D341Med (cell line): ENCODE measurements at places on chromosomes 4 and X.

DNA sequence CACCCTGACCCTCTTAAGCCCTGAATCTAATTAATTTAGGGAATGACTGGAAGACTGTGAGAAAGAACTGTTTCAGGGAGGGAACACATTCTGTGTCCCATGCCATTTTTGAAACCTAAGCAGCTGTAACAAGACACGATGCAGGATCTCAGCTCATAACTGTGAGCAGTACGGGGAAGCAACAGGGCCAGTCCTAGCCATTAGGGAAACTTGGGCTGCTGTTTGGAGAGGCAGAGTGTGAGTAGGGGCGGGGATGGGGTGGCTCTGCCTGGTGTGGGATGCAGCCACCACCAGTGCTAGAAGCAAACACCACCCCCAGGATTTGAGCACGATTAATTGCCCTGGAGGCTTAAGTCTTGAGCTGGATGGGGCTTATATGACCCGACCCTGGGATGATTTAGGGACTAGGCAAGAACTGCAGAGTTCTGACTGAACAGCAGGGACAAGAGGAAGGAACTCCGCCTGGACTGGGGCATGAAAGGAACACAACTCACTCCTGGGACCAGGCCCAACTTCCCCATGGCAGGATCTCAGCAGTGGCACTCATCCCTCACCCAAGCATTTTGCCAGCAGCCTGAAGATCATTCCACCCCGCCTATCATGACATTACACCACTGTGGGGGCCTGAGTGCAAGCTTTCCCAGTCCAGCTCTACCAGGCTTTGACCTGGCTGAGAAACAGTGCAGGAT, 43.1 kb downstream of the ATRX start:
- DNase-seq, result peak; percentile 41

- no peak for DNase-seq
Observed at GRCh38 chrX:63012574-63012973, 338.6 kb downstream of the SPIN4 start.

DNA sequence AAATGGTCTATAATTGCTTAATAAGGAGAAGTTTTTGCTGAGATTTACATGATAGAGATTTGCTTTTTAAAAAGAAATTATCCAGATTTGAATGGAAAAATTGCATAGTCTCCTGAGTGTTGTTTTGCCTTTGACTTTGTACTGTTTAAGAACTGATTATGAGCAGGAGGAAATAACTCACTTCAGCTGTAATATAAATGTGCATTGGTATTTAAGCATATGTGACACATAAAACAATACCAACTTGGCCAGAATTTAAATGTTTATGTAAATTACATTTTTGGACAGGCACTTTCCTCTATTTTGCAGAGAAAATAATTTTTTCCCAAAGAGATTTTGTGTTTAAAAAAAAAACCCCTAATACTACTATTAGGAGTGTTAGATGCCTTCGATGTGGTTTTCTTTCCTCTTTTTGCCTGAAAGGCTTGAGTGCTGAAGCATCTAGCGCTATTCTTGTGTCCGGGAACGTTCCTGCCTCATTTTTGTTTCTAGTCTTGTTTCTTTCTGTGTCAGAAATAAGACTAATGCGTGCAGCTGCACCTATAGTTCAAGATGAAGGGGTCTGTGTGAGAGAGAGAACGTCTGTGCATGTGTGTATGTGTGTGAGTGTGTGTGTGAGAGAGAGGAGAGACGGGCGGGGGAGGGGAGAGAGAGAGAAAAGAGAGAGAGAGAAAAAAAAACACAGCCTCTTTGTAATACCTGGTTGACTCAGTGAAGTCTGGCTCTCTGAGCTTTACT, 60.8 kb downstream of the TBL1X start:
- DNase-seq, result no peak

DNA sequence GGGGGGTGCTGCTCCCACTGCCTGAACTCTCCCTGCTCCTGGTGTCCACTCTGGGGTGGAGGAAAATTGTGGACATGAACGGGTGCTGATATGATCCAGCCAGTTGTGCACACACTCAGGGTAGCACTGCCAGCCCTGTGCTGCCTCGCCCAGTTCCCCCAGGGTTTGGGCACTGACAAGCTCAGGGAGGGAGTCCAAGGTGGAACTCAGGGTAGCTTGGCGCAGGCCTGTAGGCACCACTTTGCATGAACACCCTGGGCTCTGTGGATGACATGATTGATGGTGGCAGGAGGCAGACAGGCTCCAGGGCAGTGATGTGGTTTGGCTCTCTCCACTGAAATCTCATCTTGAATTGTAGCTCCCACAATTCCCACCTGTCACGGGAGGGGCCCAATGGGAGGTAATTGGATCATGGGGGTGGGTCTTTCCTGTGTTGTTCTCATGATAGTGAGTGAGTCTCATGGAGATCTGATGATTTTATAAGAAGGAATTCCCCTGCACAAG, 572.0 kb upstream of the PABPC4L start:
- DNase-seq, result no peak

GRCh38 chr4:185712350-185713024, 99.5 kb downstream of the SORBS2 start:
- no peak for DNase-seq

- no peak for DNase-seq
Observed at GRCh38 chr4:140926672-140927071, 170.5 kb upstream of the TBC1D9 start.

- peak; percentile 63 for DNase-seq
Observed at GRCh38 chr4:83074086-83074704, 39.2 kb downstream of the COPS4 start.
